ENCODE measurements at places on chromosomes 7 and 10.

GRCh38 chr7:26526265-26526587 lies 234.6 kb downstream of the SNX10 start:
- no peak for DNase-seq

- no peak for DNase-seq
Measured at GRCh38 chr10:84179059-84179710, 5.6 kb downstream of the GPR15LG start.

DNA sequence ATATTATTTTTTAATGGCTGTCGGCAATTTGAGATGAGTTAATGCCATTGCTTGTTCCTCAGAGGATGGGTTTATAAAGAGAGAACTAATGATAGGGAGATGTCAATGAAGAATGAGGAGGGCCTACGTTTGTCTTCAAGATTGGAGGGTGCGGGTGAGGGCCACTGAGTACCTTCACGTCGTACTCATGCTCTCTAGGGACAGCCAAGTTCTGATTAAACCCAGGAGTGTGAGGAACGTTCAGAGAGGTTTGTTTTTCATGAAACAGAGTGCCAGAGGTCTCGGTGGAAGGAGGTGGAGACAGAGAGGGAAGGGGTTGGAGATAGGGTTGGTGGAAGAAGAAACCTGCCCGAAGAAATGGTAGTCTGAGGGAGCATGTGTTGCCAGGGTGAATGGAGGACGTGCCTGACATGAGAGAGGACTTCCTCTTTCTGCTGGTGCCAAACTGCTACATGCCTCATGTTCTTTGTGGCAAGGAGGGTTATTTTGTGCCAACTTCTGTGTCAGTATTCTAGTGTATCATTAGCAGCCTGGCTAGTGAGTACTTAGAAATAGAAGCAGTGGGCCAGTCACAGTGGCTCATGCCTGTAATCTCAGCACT lies 8.9 kb downstream of the DHTKD1 start:
- no peak for DNase-seq

DNA sequence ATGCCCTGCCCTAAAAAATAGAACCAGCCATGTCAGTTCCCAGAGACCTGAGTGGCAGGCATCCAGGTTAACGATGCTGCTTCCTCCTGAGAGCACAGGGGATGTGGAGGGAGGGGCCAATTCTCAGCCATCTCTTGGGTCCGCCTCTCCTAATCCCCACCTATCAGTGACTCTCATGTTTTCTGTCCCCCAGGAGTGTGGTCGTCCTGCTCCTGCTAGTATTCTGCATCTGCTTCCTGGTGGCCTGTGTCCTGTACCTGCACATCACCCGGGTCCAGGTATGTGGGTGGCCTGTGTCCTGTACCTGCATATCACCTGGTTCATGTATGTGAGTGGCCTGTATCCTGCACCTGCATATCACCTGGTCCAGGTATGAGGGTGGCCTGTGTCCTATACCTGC lies 105.3 kb downstream of the ADCY1 start:
- DNase-seq: no peak
